ENCODE measurements at places on chromosomes 4 and X.
A peak's percentile ranks its signal among the peaks of the same experiment; 100 is the strongest.

GRCh38 chrX:123274796-123275195, 90.7 kb downstream of the GRIA3 start:
- DNase-seq, result no peak

- no peak for DNase-seq
Observed at GRCh38 chr4:88803600-88804096, 106.0 kb upstream of the NAP1L5 start.

DNA sequence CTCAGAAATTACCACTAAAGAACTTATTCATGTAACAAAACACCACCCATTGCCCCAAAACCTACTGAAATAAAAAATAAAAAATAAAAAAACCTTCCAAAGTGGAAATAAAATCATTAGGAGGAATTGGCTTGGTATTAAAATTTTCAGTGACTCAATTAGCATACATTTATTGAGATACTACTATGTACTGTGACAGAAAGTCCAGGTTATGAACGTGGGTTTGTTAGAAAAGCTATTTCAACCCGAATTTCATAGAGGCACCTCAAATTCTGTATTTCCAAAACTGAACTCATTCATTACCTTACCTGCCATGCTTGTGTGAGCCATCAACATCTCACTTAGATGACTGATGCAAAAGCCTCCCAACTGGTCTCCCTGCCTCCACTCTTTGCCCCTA, 16.8 kb downstream of the KLHL5 start:
- no peak for DNase-seq

DNA sequence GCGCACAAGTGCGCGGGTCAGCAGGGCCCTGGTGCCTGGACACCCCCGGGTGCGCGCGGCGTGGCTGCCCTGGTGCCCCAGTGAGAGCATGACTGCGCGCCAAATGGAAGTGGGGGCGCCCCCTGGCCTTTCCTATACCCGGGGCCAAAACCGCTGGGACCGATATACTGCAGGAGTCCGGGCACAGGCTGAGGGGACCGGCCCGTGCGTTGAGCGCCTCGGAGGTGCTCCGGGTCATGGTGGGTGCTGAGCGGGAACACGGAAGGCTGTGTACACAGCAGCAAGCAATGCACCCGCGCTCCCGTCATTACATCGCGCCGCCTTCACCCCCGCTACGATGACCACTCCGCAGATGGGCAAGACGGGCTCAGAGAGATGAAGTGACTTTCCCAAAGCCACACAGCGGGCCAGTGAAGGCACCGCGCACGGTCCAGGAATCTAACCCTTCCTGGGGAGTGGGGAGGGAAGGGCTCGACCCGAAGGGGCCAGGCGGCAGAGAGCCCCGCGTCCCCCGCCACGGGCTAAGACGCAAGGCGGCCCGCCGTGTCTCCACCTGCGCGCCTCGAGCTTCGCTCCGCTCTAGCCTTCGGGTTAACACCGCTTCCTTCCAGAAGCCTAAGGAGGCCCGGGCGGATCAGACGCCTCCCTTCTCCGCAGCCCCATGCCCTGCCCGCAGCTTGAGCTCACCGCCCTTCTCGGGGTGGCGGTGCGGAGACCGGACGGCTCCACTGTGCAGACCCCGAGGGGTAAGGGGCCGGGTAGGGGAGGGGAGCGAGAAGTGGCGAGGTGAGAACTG, 11.3 kb downstream of the HMX1 start:
- no peak for DNase-seq

- peak; percentile 6 for DNase-seq
Observed at GRCh38 chr4:13860126-13860525, 232.6 kb upstream of the BOD1L1 start.

GRCh38 chr4:184385705-184386141, 88.6 kb downstream of the IRF2 start:
- DNase-seq, result no peak

- no peak for DNase-seq
Observed at GRCh38 chrX:69107747-69108401, 57.4 kb downstream of the PJA1 start.

- no peak for DNase-seq
Observed at GRCh38 chr4:37628977-37629609, 57.1 kb downstream of the RELL1 start.

- DNase-seq, result no peak
Observed at GRCh38 chrX:30812326-30812725, 76.7 kb downstream of the TAB3 start.

DNA sequence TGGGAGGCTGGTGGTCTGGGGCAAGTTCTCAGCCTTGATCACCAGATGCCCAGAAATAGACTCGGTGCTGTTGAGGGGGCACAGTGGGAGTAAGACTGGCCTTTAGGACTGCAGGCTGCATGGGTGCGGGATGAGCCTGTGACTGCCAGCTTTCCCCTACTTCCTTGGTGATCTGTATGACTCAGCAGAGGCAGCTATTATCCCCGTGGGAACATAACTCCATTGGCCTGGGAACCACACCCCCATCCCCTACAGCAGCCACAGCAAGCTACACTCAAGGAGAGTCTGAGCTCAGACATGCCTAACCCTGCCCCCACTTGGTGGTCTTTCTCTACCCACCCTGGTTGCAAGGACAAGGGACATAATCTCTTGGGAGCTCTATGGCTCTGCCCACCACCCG, 20.6 kb downstream of the CLIC2 start:
- DNase-seq, result no peak

GRCh38 chr4:42658261-42658660, 1.4 kb upstream of the ATP8A1 start:
- no peak for DNase-seq

DNA sequence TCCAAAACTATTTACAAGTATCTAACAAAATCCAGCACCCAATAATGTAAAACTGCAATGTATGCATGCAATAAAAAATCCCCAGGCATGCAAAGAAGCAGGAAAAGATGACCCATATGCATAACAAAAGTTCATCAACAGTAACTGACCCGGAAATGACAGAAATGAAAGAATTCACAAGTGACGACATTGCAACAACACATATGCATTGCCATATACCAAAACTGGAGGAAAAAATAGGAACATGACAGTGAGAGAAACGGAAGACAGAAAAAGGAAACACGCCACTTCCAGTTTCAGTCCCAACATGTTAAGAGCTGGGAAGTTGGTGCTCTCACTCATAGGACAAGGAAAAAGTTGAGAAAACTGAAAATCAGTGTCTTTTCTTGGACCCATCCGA, 154.6 kb downstream of the EVC2 start:
- DNase-seq, result no peak

GRCh38 chr4:19776021-19776459, 475.7 kb upstream of the SLIT2 start:
- no peak for DNase-seq

GRCh38 chr4:11496351-11496829, 67.7 kb upstream of the HS3ST1 start:
- no peak for DNase-seq

GRCh38 chr4:153259661-153260060, 55.4 kb downstream of the TRIM2 start:
- DNase-seq, result no peak

DNA sequence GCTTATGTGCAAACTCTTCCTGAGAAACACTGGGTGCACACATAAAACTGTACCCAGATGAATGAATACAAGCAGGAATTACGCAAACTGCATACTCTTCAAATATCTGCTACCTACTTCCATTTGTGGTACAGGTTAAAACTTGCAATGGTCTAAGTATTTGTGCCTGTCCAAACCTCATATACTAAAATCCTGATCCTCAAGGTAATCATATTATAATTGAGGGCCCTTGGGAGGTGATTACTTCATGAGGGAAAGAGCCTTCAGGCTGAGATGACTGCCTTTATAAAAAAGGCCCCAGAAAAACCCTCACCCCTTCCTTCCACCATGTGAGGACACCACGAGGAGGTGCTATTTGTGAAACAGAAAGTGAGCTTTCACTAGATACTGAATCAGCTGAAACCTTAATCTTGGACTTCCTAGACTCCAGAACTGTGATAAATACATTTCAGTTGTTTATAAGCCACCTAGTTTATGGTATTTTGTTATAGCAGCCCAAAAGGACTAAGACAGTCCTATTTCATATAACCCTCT, 1977.2 kb downstream of the PCDH7 start:
- no peak for DNase-seq

DNA sequence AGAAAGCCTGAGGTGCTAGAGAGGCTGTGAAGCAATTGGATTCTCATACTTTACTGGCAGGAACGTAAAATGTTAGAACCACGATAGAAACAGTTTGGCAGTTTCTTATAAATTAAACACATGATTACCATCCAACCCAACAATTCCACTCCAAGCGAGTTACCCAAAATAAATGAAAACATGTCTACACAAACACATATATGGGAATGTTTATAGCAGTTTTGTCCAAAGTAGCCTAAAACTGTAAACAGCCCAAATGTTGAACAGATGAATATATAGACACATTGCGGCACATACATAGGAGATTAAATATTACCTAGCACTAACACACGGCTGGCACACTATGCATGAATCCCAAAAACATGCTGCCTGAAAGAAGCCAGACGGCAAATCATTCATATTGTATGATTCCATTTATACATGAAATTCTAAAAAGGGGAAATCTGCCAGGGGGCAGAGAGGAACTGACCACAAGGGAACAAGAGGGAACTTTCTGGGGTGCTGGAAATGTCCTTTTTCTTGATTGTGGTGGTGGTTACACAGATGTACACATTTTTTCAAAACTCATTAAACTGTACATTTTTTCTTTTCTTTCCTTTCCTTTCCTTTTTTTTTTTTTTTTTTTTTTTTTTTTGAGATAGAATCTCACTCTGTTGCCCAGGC, 50.4 kb upstream of the SLC25A4 start:
- no peak for DNase-seq

- DNase-seq, result no peak
Observed at GRCh38 chr4:74926007-74926406, 6.9 kb upstream of the PARM1 start.

DNA sequence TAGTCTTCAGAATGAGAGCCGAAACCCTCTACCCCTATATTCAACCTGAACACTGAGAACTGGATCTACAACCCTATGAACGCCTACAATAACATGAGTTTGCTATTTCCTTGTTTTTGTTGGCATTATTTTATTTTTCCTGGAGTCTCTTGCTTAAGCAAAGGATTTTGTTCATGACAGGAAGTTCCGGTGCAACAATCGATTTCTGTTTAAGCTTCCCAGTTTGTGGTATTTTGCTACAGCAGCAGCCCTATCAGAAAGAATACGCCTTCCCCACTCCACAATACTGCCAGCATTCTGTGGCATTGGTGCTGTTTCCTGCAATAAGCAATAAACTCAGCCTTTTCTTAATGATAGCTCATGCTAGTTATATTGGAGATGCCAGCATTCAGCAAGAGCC, 60.9 kb downstream of the NPY5R start:
- DNase-seq, result no peak

DNA sequence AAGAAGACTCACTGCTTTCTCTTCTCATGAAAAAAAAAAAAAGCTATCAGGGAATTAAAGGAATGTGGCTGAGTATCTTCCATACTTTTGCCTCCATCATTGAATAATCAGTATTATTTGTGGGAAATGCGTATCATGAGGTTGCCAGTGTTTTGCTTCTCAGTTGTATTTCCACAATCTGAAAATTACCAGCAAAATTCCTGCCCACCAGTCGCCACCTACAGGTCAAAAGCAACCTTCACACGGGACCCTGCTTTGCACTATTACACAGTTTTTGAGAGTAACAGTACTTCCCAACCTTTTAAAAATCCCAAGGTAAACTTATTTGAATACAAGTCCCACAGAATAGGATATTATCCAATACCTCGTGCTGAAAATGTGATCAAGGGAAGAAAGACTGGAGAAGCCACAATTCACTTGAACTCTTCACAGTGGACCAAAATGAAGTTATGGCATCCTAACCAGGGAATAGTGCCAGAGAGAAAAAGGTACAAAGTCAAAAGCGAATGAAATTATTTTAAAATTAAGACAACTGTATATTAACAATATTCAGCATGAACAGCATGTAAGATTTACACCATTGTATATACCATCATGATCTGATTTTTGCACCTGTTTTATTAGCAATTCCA, 30.4 kb downstream of the PGRMC1 start:
- no peak for DNase-seq
